ENCODE measurements at places on chromosomes 6 and 20.

GRCh38 chr6:10030942-10031537, 383.8 kb downstream of the TFAP2A start:
- no peak for DNase-seq

DNA sequence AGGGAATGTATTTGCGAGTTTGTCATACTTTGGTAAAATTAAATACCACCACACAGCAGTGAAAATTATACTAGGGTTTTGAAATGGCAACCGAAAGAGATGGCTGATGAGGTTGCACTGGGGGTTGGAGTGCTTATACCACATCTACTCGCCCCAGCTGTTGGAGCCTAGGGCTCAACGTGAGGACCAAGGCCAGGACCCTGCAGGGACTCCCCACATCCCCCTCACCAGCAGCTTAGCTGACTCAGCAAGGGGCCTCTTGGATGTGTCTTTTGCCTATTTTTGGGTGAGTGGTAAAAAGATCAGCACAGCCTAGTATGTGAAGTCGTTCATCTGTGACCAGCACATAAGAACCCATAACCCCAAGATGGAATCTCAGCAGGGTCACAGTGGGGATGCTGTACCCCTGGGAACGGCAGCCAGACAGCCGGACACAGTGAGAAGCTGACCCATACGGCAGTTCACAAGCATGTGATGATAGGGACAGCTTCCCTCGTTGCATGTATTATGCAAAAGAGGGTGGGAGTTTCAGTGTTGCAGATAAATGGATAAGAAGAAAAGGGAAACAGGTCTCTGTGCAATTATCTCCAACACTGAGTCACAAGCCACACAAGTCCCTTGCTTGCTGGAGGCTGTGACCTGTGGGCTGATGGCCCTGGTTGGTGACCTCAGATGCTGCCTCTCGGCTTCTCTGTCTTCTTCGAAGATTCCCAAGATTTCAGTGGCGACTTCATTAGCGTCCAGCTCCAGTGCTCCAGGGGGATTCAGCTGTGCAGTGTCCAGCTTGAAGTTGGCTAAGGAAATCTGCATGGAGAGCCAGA, 20.9 kb upstream of the SPO11 start:
- DNase-seq: no peak

GRCh38 chr6:56851541-56852259, 103.2 kb upstream of the BEND6 start:
- peak; percentile 66 for DNase-seq

- DNase-seq: no peak
Measured at GRCh38 chr6:35360349-35361138, 18.2 kb downstream of the PPARD start.

- DNase-seq: no peak
Measured at GRCh38 chr6:134588267-134588666, 270.4 kb upstream of the SGK1 start.

DNA sequence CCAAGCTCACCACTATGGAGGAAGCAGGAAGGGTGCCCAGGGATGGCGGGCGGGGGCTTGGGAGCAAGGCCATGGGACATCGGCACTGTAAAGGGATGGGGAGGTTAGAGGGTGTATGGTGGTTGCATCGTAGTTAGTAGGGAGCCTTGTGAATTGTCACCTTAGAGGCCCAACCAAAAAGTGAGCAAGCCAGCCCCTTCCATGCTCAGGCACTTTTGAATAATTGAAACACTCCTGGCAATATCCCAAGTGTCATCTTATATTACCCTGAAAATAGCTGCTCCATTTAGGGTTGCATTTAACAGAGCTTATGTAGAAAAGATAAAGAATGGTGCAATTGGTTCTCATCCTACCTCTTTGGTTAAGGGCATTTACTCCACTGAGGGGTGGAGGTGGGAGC, 169.2 kb downstream of the SAMD5 start:
- no peak for DNase-seq

- no peak for DNase-seq
Measured at GRCh38 chr6:39930540-39930939, 3.7 kb downstream of the MOCS1 start.
